ENCODE measurements at places on chromosomes 2 and 18.

GRCh38 chr2:127392133-127392827 lies 4.5 kb upstream of the MAP3K2 start:
- DNase-seq: no peak

GRCh38 chr18:41917181-41917580 lies 37.9 kb upstream of the PIK3C3 start:
- DNase-seq: no peak

DNA sequence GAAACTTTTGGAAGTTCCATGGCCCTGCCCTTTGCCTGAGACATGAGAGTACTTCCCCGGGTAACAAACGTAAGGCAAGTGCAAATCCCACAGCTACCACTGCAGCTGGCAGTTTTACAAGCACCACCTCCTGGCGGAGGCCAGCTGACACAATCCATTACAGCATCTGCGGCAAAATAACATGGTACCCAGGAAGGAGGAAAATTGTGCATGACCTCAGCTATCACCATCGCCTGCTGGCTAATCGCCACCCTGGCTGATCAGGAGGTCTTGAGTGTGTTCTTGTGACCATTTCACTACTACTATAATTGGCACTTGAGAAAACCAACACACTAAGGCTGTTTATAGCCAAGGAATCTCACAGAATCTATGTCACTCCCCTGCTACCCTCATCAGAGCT lies 71.7 kb upstream of the SERPINE2 start:
- DNase-seq: no peak

DNA sequence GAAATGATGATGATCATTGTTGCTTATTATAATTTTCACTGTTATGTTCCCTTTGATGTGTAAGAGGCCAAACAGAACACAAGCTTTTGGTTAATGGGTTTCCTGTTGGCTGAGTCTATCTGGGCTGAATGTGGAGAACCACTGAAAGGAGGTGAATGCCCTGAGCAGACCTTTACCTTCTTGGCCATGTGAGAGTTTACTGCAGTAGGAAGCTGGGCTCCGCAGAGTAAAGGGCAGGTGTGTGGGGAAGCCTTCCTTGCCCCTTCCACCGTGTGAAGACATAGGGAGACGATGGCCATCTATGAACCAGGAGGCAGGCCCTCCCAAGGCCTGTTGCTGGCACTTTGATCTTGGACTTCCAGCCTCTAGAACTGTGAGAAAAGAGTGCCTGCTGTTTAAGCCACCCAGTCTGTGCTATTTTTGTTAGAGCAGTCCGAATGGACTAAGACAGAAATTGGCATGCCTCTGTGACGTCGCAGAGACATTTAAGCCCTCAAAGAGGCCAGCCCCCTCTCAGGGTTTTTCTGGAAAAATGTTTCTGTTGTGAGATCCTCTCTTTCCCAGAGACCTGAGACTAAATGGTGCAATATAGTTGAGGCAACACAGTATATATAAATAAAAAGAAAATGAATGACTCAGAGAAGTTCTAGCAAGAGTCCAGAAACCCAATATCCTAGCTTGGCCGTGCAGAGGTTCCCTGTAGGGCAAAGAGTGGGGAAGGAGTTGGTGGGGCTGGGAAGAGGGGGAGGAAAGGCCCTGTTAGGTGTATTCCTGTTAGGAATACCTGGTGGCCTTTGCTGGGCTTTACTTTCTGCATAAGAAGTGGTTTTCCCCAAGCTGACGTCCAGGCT lies 121.9 kb upstream of the LGALSL start:
- no peak for DNase-seq

DNA sequence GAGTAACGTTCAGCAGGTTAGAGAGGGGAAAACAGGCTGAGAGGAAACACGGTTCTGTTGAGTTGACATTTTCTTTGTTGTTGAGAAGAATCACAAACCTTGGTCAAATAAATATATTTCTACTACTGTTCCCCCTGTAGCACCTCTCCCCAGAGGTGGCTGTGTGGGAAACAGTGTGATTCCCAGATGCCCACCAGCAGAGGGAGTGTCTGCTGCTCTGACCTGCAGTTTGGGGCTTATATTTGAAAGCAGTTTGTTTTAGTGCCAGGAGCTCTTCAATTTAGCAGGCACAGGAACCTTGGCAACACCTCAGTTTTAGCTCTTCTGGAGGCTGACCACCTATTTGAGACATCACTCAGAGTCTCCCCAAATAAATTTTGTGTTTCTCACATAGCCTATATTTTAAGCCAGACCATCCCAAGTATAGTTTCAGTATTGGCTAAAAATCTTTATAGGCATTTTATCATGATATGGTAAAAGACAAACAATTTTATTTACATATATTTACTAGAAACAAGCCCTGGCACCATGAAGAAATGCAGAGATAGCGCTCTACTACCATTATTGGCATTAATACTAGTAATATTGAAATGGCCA lies 75.7 kb downstream of the PIK3C3 start:
- DNase-seq: no peak

GRCh38 chr2:105625632-105626031 lies 119.1 kb upstream of the NCK2 start:
- DNase-seq: no peak

DNA sequence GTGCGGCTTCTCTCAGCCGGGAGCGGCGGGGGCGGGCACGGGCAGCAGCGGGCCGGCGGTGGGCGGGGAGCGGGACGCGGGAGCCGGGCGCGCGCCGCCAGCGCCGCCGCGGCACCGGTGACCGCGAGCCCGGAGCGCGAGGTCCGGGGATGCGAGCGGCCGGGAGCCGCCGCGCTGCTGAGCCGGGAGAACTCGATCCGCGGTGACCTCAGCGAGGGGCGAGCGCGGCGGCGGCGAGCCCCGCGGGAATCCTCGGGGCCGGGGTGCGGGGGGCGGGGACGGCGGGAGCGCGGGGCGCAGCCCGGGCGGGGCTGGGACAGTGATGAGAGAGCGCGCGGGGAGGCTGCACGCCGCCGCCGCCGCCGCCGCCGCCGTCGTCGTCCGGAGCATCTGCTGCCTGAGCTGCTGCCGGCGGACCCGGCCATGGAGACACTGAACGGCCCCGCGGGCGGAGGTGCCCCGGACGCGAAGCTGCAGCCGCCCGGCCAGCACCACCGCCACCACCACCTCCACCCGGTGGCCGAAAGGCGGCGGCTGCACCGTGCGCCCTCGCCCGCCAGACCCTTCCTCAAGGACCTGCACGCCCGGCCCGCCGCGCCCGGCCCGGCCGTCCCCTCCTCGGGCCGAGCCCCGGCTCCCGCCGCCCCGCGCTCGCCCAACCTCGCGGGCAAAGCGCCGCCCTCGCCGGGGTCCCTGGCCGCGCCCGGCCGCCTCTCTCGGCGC lies at the start of gene MTCL1:
TSS of gene MTCL1 (plus strand) at position 319 of the 723 bp plus-strand sequence. CDS start at position 424, 105 bp downstream.
- no peak for DNase-seq

- no peak for DNase-seq
These were observed 178.0 kb downstream of the RND3 start for GRCh38 chr2:150309311-150310080.

- no peak for DNase-seq
These were observed 31.7 kb downstream of the UBXN4 start for GRCh38 chr2:135773319-135773718.

GRCh38 chr2:12120281-12121150 lies 374.1 kb downstream of the LPIN1 start:
- no peak for DNase-seq

GRCh38 chr2:75525434-75526310 lies 35.1 kb downstream of the EVA1A start:
- DNase-seq: no peak
